Stimulated activated CD8-positive, alpha-beta memory T cell treated with anti-CD3 and anti-CD28 coated beads, Interleukin-4, amount 100 ng/mL, for 24 hours (primary cell): ENCODE measurements at places on chromosomes 7 and 10.

GRCh38 chr10:11337516-11337915 is 273.9 kb downstream of the USP6NL start:
- DNase-seq = no peak

DNA sequence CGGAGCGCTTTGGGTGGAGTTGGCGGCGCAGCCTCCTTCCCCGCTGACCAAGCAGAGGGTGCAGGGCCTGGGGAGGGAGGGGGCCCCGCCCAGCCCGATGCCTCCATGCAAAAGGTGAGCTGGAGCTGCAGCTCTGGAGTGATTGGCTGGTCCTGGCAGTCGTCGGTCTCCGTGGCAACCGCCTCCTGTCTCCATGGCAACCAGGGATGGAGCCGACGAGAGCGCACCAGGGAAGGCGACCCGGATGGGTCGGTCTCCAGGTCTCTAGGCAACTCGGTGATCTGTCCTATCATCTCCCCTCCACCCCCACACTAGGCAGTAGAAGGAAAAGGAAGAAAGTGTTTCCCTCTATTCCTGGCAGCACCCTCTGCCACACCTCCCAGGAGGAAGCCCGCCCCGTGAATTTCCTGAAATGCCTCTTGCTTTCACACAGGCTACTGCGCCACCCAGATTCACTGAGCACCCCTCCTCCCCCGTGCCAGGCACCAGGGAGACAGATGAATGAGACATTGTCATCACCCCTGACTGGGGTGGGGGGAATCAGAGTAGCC is 647 bp upstream of the NACAD start:
- DNase-seq = peak; percentile 57

DNA sequence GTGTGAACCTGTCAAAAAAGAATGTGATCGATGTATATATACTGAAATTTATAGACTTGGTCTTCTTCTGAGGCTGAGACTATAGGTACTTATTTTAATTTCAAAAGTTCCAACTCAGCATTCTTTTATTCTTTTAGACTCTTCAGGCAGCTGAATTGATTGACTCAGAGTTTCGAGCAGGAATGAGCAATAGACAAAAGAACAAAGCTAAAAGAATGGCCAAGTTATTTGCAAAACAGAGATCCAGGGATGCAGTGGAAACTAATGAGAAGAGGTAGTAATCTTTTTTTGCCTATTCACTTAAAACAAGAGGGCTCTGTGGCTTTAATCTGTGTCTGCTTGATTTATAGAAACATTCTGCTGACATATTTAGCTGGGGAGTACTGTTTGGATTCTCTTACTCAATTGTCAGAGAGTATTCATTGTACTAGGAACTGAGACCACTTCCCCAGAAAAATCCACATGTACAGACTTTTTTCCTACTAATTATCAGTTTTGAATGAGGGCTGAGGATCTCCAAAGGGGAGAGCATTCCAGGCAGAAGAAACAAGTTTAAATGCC is 30.1 kb downstream of the BTAF1 start:
- DNase-seq = no peak

DNA sequence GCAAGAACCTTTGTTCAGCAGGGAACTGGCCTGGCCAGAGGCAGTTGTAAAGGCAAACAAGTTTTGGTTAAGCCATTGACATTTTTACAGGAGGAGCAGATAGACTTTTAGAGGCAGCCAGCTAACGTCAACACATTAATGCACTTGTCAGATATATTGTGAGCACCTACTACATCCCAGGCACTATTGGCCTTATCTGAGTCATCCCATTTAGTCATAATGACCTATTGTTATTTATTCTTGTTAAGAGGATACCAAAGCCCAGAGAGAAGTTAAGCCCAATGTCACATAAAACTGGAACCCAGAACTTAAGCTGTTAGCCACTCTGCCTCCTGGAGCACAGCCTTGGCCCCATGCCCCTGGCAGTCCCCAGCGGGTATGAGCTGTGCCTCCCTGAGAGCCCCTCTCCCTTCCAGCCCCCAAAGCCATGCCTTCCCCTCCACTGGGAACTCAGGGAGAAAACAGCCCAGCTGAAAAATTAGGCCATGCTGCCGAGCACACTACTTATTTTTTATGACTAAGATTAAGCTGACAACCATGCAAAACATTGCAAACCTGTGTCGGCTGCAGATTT is 32.7 kb upstream of the TRIM8 start:
- no peak for DNase-seq

DNA sequence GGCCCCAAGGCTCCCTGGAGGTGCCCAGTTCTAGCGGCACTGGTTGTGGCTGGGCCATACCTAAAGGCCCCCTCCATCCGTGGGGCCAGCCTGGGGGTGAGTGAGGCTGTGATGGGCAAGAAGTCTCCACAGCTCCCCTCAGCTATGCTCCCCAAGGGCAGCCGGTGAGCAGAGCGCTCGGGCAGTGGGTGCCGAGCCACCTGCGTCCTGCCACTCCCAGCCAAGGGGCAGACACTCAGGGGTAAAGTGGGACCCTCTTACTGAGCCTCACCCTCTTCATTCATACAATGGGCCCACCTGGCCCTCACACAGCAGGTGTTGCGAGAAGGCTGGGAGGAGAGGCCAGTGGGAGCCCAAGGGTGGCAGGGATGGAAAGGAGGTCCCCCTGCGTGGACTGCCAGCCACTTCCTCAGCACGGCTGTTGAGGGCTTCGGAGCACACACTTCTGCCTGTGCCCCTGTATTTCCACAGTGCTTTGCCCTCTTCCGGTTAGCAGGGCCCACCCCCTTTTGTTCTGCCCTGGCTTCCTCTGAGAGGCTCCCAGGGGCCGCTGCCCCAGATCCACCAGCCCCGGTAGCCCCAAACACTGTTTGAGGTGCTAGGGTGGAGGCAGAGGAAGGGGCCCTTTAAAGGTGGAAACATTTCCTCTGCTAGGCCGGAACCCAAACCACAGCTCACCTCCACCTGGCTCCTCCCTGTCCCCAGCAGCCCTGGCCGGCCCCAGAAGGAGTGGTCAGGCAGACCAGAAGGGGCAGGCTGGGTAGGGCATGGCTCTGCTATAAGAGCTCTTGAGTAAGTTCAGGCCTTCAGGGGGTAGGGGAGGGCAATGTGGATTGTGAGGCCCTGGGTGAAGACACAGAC is 16.4 kb upstream of the C10orf105 start:
- DNase-seq = peak; percentile 42

- no peak for DNase-seq
Observed at GRCh38 chr10:51302316-51302715, 228.0 kb downstream of the PRKG1 start.
